ENCODE measurements at places on chromosomes 6 and 20.

- no peak for DNase-seq
Measured at GRCh38 chr6:31920811-31921210, 6.7 kb upstream of the C2 start.

DNA sequence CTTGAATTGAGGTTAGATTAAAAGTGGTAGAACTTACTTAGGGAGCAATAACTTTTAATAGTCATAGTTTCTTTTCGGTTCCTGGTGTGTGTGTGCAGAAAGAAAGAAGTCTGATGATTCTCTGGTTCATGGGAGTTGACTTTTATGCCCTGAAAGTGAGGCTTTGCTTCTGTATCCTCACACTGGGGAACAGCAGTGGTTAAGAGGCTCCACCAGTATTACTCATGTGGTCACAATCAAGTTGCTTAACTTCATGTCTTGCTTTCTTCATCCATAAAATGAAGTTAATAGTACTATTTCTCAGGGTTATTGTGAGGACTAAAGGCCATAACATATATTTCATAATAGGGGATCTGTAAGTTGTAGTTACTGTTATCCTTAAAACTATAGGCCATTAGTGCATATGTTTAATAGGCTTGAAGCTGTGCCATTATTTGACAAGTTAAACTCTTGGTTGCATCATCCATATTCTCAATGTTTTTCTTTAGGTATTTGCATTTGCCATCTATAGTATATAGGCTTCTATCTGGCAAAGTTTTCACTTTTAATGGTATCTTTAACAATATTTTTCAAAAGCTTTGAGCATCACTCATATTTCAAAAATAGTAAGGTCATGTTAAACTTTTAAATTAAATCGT lies 262.4 kb downstream of the PLCB1 start:
- no peak for DNase-seq

GRCh38 chr6:118813775-118814174 lies 80.2 kb upstream of the ASF1A start:
- DNase-seq: no peak

- no peak for DNase-seq
Measured at GRCh38 chr20:10616212-10616611, 57.6 kb downstream of the JAG1 start.

DNA sequence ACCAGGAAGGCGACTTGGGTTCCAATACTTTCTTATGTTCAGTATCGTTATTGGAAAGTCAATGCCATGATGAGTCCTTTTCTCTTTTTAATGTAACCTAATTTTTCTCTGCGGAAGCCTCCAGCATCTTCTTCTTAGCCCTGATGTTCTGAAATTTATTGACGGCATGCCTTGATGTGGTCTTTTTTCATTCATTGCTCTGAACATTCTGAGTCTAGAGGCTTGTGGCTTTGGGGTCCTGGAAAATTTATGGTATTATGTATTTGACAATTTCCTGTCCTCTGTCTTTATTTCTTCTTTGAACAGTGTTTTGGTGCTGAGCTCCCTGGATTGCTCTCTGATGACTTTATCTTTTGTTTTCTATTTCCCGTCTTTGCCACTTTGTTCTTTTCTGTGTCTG lies 28.7 kb upstream of the MAS1 start:
- DNase-seq: no peak

DNA sequence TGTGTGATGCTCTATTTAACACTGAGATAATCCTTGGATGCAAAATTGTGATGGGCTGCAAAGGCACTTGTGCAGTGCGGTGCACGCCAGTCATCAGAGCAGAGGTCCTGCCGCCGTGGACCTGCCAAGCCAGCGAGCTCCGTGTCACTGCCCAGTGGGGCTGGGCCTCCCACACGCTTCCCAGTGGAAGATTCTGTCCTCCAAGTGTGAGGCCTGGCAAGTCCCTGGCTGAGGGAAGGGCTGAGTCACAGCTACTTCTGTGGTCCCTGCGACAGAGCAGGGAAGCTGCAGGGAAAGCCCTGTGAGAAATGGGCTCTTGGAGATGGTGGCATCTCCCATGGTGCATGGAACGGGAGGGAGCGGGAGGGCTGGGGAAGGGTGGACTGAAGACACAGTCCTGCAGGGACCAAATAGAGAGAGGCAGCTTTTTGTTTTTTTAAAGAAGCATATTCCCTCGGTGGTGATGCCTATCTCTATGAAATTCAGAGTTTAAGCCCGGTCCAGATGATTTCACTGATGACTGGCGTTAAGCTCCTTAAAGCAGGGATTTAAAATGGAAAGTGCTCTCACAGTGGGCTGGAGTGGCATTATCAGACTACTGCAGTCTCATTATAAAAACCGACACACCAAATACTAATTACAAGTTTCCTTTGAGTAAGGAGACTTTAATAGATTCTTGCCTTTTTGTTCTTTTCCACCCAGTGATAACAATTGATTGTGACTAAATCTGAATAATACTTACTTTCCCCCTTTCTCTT lies 413.7 kb downstream of the QKI start:
- DNase-seq: no peak

- no peak for DNase-seq
Measured at GRCh38 chr6:38116248-38116647, 296.7 kb downstream of the ZFAND3 start.

GRCh38 chr6:116101302-116101718 lies 657 bp downstream of the NT5DC1 start:
- no peak for DNase-seq

- DNase-seq: no peak
Measured at GRCh38 chr6:118202517-118202916, 295.5 kb downstream of the SLC35F1 start.

Measured in stimulated activated CD8-positive, alpha-beta memory T cell treated with anti-CD3 and anti-CD28 coated beads, Interleukin-15, amount 100 ng/mL, for 4 hours (primary cell).